ENCODE measurements at places on chromosomes 11 and 22. TPM values are rescaled to one million over a fixed set of nuclear protein-coding genes. Genes with fewer than 3 reads are reported as not detected.
A peak's percentile ranks its signal among the peaks of the same experiment; 100 is the strongest.

Gene F2
- polyA plus RNA-seq = not detected

Gene MS4A6A
- polyA plus RNA-seq = 16.7 TPM

Gene HOATZ
- polyA plus RNA-seq = not detected

Gene SYT9
- polyA plus RNA-seq = 2.7 TPM

Gene FGF19
- polyA plus RNA-seq = not detected

Gene MISFA
- polyA plus RNA-seq = 6.6 TPM

Gene YDJC
- 28.2 TPM for polyA plus RNA-seq

DNA sequence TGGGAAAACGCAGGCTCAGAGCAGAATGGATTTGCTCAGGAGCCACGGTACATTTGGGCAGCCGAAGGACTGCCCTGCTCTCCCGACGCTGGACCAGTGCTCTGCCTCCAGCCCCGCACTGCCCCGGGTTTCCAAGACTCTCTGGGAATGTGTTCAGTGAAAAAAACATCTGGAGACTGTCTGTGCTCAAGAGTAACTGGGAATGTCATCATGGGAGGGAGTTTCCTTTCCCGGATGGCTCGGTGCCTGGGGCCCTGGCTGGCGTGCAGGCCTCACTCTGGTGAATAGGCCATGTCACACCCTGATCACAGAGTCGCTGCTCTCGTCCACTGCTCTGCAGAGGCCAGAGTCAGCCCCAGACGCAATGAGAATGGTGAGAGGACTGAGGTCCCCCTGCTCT lies 9.8 kb upstream of the APOL6 start:
- peak overlapping the region; percentile 78 for H3K27ac ChIP-seq
- H3K27me3 ChIP-seq = no peaks in the 10 kb centered on the region

DNA sequence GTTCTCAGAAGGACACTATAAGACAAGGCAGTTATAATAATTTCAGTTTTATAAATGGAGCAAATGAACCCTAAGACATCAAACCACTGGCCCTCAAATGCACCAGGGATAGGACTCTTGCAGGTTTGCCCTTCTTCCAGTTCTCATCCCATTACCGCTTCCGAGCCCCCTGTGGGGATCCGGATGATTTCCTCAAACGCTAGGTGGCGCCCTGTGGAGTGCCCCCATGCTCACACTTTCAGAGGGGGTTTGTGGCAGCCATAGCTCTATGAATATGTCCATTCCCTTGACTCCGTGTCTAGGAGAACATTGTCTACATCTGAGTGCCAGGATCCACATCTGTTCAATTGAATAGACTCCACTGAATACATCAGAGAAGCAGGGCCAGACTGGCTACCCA lies 816.3 kb downstream of the NTM start:
- H3K4me1 ChIP-seq = no peaks in the 10 kb centered on the region
- H3K36me3 ChIP-seq = no peaks in the 10 kb centered on the region
- no peak overlapping the region for H3K27ac ChIP-seq

GRCh38 chr11:555780-556661 lies 4.5 kb downstream of the LMNTD2 start:
- H3K27ac ChIP-seq = no peak overlapping the region
- DNase-seq = no peak
- no peak overlapping the region for H3K4me3 ChIP-seq
- H3K36me3 ChIP-seq = no peaks in the 10 kb centered on the region
- peaks cover 18% of the 10 kb centered on the region for H3K4me1 ChIP-seq

DNA sequence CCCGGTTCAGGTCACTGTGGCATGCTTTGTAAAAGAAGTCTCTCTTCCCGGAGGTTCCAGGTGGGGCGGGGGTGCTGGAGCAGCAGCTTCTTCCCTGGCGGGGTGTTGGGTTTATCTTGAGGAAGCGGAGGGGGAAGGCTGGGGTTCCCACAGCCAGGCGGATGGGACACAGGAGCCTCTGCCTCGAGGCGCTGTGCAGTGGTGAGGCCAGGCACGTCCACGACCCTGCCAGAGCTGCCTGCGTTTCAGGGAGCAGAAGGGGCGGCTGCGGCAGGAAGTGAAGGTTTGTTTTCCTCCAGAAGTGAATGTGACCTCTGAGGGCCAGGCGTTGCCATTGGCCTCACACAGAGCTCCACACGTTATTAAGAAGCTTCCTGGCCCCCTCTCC lies 20.1 kb upstream of the ADORA2A start:
- no peak overlapping the region for H3K4me3 ChIP-seq
- peak; percentile 79 for DNase-seq
- H3K27me3 ChIP-seq = no peaks in the 10 kb centered on the region

- no peak overlapping the region for H3K4me3 ChIP-seq
- no peaks in the 10 kb centered on the region for H3K36me3 ChIP-seq
- peaks cover 11% of the 10 kb centered on the region for H3K4me1 ChIP-seq
- H3K27ac ChIP-seq = no peak overlapping the region
- no peaks in the 10 kb centered on the region for H3K27me3 ChIP-seq
- no peak for DNase-seq
These were observed 53.0 kb downstream of the LARGE1 start for GRCh38 chr22:33867118-33867866.

GRCh38 chr22:36856121-36856791 lies 4.5 kb upstream of the NCF4 start:
- no peak overlapping the region for H3K27ac ChIP-seq
- H3K36me3 ChIP-seq = no peaks in the 10 kb centered on the region
- peak; percentile 94 for DNase-seq
- no peaks in the 10 kb centered on the region for H3K27me3 ChIP-seq

- H3K4me1 ChIP-seq = no peaks in the 10 kb centered on the region
- H3K27me3 ChIP-seq = no peaks in the 10 kb centered on the region
- DNase-seq = no peak
- H3K4me3 ChIP-seq = no peak overlapping the region
- H3K36me3 ChIP-seq = no peaks in the 10 kb centered on the region
- H3K27ac ChIP-seq = no peak overlapping the region
These were observed 151.5 kb downstream of the ATG16L2 start for GRCh38 chr11:72965672-72966071.

DNA sequence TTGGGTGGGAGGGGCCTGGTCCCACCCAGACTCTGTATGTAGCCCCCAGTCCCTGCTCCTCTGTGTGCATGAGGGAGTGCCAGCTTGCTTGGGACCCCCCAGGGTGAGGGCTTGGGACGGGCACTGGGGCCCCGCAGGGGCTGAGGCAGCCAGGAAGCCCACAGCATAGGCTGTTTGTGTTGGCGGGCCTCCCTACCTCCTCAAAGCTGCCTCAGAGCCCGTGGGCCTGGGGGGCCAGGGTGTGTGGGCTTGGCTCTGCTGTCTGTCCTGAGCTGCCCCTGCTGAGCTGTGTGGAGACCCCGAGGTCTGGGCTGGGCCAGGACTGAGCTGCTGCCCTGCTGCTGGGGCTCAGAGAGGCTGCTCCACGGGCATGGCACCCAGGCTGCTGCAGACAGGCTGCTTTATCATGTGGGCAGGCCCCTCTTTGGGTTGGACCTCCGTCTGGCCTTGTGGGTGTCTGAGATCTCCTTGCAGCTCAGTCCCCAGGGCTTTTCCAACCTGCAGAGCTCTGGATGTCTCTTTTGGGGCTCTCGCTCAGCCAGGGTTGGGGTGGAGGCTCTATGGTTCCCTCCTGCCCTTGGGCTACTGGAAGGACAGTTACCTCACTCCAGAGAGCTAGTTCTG lies 3.3 kb downstream of the TSPAN4 start:
- no peak overlapping the region for H3K27ac ChIP-seq
- H3K4me1 ChIP-seq = no peaks in the 10 kb centered on the region
- H3K27me3 ChIP-seq = no peaks in the 10 kb centered on the region
- H3K36me3 ChIP-seq = no peaks in the 10 kb centered on the region

DNA sequence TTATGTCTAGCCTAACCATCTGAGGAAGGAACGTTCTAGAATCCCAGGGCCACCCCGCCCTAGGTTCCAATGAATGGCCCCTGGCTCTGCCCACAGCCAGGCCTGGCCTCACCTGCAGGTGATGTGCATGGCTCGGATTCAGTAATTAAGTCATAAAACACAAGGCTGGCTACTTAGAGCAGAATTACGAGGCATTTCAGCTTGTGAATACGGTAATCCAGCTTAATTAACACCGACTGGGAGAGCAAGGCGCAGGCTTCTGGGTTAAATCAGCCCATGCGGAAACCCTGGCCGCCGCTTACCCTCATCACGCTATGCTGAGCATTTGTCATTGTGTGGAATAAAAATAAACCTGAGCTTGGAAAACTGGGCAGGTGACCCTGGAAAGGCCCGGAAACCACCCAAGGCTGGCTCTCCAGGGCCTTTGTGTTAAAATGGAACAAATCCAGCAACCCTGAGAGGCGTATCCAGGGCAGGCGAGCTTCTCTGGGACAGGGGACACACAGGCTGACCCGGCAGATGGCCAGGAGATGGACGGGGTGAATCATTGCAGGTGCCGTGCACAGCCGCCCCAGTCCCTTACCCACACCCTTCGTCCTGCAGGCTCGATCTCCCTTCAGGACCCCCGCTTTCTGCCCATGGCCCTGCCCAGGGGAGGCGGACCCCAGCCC lies 220.2 kb downstream of the CTTN start:
- DNase-seq = no peak
- no peak overlapping the region for H3K4me3 ChIP-seq
- H3K27me3 ChIP-seq = no peaks in the 10 kb centered on the region
- H3K4me1 ChIP-seq = no peaks in the 10 kb centered on the region

DNA sequence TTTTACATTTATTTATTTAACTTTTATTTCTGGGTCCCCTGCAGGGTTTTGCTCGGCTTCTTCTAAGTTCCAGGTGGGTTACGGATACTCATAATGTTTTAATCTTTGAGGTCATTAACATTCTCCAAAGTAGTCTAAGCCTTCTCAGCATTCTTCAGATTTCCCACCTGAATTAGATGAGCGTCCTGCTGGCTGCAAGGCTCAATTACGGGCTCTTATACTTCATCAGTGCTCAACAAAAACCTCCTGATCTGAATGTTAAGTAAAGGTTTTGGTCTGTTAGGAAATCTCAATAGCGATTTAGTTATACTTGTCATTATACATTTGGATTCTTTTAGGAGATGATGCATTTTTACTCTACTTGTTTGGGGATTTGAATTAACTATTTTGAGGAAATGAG lies 27.3 kb upstream of the NFRKB start:
- peaks cover 6% of the 10 kb centered on the region for H3K36me3 ChIP-seq
- no peak for DNase-seq
- H3K4me3 ChIP-seq = no peak overlapping the region
- H3K4me1 ChIP-seq = no peaks in the 10 kb centered on the region
- H3K27me3 ChIP-seq = no peaks in the 10 kb centered on the region
- no peak overlapping the region for H3K27ac ChIP-seq

- no peaks in the 10 kb centered on the region for H3K36me3 ChIP-seq
- no peaks in the 10 kb centered on the region for H3K27me3 ChIP-seq
- no peaks in the 10 kb centered on the region for H3K4me1 ChIP-seq
- no peak overlapping the region for H3K4me3 ChIP-seq
- DNase-seq = no peak
These were observed 122.2 kb upstream of the CADM1 start for GRCh38 chr11:115626414-115626813.

DNA sequence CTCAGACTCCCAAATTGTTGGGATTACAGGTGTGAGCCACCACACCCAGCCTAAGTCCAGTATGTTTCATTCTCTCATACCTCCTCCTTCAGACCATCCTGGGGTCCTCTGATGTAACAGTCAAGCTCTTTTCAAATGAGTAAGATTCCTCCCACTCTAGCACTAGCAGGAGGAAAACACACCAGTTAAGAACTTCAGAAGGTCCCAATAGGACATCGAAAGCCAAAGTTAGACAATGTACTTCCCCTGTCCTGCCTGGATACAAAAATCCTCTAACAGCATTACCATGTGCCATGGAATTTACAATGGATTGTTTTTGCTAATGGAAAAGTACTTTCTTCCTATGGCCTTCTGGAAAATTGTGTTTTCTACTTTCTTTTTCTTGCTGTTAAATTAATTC lies 67.1 kb downstream of the CCDC34 start:
- H3K4me1 ChIP-seq = peaks cover 9% of the 10 kb centered on the region
- H3K27me3 ChIP-seq = no peaks in the 10 kb centered on the region
- H3K27ac ChIP-seq = no peak overlapping the region
- no peak for DNase-seq
- H3K4me3 ChIP-seq = no peak overlapping the region

DNA sequence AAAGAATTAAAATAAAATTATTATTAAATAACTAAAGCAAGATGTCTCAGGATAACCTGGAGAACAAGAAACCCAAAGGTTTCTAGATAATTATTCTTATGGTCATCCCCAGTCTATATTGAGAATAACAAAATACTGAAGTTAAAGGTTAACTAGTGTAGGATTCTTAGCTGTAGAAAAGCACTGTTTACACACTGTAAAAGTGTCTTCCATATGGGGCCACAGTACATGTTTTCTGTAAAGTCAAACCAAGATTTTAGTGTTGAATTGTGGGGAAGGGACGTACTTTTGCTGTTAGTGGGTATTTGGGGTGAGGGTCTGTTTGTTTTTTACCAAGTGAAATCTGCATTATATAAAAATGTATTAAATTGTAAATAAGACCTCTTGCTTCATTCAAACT lies 47.5 kb upstream of the SOX6 start:
- no peak overlapping the region for H3K4me3 ChIP-seq
- no peak for DNase-seq
- no peak overlapping the region for H3K27ac ChIP-seq
- H3K4me1 ChIP-seq = no peaks in the 10 kb centered on the region

DNA sequence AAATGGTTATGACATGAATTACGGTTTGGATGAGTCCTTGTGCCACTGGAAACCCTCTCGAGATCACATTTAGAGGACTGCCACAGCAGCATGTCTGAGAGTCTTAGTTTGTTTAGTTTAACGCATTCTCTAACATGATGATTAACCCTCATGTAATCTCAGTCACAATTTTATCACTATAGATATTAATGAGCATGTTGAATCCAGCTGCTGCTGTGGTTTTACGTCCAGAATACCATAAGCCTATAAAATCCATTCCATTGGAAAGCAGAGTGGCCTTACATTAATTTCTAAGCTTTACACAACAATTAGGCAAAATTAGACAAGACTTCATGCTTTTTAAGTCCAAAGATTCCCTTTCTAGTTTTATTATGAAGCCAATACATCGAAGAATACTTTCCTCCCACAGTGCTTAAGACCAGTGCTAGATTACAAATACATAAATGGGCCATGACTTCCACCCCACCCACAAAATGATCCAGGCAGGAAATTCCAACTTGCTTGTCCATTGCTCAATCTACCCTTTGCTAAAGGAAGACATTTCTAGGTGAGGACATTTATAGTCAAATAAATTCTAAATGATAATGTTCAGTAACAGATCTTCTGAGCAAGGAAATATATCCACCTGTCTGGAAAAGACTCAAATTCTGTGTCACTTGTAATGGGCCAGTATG lies 3.5 kb upstream of the ELMOD1 start:
- H3K36me3 ChIP-seq = no peaks in the 10 kb centered on the region
- no peak overlapping the region for H3K4me3 ChIP-seq
- H3K4me1 ChIP-seq = no peaks in the 10 kb centered on the region

- peaks cover 31% of the 10 kb centered on the region for H3K4me1 ChIP-seq
- H3K27me3 ChIP-seq = no peaks in the 10 kb centered on the region
- H3K36me3 ChIP-seq = no peaks in the 10 kb centered on the region
These were observed 80.4 kb upstream of the KCNQ1OT1 start for GRCh38 chr11:2779981-2780849.

Data from kidney (tissue), 22 donors.